Lower leg skin (tissue), 4 donors: ENCODE measurements at places on chromosomes 1 and 21. TPM values are rescaled to one million over a fixed set of nuclear protein-coding genes. Genes with fewer than 3 reads are reported as not detected.

DNA sequence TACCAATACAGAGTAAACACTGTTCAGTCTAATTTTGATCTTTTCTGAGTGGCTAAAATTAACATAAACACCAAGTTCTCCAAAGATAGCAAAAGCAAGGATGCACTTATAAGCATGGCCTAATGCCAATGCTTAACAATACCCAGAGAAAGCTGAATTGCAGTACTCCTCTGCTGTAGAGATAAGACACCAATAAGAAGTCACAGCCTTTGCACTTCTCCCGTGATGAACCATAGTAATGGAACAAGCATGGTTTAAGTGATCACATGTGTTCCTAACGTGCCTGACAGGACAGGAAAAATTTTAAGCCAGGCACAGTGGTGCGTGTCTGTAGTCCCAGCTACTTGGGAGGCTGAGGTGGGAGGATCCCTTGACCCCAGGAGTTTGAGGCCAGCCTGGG lies 5.6 kb downstream of the PRDX1 start:
- DNase-seq, result no peak

GRCh38 chr1:44632598-44632997 lies 41.7 kb downstream of the TMEM53 start:
- no peak for DNase-seq

DNA sequence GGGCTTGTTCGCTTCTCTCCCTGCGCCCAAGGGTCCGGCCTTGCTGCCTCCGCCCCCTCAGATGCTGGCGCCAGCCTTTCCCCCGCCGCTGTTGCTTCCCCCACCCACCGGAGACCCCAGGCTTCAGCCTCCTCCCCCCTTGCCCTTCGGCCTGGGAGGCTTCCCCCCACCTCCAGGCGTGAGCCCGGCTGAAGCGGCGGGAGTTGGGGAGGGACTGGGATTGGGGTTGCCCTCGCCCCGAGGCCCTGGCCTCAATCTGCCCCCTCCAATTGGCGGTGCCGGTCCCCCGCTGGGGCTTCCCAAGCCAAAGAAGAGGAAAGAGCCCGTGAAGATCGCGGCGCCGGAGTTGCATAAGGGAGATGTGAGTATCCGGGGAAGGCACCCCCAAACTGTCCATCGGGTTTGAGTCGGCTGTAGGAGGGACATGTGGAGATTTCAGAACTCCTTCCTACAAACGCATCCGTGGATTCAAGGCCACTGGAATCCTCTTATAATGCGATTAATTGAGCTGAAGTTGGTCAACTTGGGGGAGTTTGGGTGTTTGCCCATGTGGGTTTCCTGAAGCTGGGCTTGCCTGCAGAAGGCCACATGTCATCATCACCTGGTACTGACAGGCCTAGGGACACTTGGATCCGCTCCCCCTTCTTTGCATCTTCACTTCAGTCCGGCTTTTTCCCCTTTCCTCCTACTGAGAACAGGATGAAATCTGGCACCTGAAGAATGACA lies 707 bp downstream of the PRCC start:
- peak; percentile 90 for DNase-seq

GRCh38 chr21:39852021-39852721 lies 15.1 kb upstream of the PCP4 start:
- no peak for DNase-seq

GRCh38 chr1:36594023-36594422 lies 111.3 kb upstream of the CSF3R start:
- DNase-seq, result no peak

GRCh38 chr21:41559658-41560631 lies 52.0 kb upstream of the TMPRSS2 start:
- no peak for DNase-seq

The DDAH1 gene
- total RNA-seq, result 9.8 TPM

The HSD3B1 gene
- total RNA-seq, result 10.3 TPM

The SORT1 gene
- 48.4 TPM for total RNA-seq

The LDLRAD2 gene
- 0.19 TPM for total RNA-seq

The EPHA10 gene
- total RNA-seq, result 0.37 TPM
